ENCODE measurements at places on chromosomes 13 and 19. TPM values are rescaled to one million over a fixed set of nuclear protein-coding genes. Genes with fewer than 3 reads are reported as not detected.

- DNase-seq = peak; percentile 50
Observed at GRCh38 chr19:1105008-1105872, 1.4 kb downstream of the GPX4 start.

DNA sequence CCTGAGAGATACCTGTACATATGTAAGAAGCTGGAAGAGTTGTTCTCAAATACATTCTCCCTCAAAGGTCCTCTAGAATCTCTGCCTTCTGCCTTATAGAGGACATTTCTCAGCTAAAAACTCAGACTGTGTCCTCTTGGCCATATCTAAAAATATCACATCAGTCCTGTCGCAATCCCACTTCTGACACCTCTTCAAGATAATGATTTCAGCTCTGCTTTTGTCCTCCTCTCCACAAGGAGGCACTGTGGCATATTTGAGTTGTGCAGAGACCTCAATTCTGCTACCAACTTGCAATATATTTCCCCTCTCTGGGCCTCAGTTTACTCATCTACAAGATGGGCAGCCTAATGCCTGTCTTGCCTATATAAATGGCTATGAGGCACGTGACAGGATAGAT, 16.6 kb downstream of the ADAMTS10 start:
- DNase-seq = no peak

Gene DPF1
- total RNA-seq = 0.26 TPM

DNA sequence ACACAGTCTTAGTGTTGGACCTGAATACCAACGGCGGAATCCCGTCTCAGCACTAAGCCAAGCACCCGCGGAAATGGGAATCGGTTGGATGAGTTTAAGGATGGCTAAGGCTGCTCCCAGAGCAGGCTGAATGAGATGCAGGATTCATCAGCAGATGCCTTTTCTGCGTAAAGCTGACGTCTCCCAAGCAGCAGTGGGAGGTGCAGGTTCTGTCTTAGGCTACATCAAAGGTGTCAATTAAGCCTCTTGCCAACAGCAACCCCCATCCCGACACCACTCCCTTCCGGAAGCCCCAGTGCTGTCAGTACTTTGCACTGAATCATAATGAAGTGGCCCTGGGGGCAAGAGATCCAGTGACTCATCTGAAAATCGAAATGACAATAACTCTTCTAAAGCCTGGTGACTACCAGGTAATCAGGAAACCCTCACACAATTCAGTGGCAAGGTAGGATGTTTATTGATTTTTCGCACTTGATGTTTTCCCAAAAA, 275.6 kb downstream of the DCLK1 start:
- peak; percentile 50 for DNase-seq

DNA sequence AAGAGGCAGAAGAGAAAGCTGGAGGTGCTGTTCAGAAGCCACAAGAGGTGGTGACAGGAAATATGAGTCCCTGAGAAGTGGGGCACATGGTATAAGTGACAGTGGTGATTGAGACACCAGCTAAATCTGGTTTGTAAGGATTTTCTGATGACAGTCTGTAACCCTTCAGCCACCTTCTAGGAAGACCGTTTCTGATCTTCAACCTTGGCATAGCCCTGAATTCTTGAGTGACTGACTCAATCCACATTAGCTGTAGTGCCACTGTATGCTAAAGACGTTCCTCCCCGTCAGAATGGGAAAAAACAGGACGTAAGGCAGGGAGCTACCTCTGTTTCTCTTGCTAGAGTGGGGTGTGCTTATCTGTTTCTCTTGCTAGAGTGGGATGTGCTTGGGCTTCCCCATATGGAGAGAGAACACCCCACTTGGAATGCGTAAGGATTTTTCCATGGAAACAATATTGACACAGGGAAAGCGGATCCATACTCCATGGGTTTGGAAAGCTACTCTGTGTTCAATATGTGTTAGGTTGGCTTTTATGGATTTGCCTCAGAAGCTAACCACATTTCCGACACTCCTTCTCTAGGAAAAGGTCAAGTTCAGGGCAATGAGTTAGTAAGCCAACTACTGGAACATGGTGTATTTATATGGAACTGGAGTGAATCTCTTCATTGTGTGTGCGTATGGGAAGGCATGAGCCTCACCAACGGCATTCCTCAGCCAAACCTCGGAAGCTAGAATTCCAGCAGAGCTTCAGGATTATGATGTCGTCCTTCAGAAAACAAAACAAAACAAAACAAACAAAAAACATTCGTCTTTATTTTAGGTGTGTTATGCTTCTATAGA, 948.8 kb upstream of the SLC10A2 start:
- no peak for DNase-seq

Gene VAV1
- total RNA-seq = under 0.01 TPM

Gene ZNF865
- total RNA-seq = 0.39 TPM

Measured in dermis microvascular lymphatic vessel endothelial cell (primary cell).